Stimulated activated effector memory CD8-positive, alpha-beta T cell treated with anti-CD3 and anti-CD28 coated beads, Interleukin-12 subunit alpha, Interleukin-12 subunit beta, amount 100 ng/mL, for 72 hours (primary cell): ENCODE measurements at places on chromosomes 2 and 18.

GRCh38 chr2:14239605-14240004 lies 392.9 kb upstream of the LRATD1 start:
- no peak for DNase-seq

GRCh38 chr2:134372611-134373131 lies 118.8 kb downstream of the MGAT5 start:
- no peak for DNase-seq

DNA sequence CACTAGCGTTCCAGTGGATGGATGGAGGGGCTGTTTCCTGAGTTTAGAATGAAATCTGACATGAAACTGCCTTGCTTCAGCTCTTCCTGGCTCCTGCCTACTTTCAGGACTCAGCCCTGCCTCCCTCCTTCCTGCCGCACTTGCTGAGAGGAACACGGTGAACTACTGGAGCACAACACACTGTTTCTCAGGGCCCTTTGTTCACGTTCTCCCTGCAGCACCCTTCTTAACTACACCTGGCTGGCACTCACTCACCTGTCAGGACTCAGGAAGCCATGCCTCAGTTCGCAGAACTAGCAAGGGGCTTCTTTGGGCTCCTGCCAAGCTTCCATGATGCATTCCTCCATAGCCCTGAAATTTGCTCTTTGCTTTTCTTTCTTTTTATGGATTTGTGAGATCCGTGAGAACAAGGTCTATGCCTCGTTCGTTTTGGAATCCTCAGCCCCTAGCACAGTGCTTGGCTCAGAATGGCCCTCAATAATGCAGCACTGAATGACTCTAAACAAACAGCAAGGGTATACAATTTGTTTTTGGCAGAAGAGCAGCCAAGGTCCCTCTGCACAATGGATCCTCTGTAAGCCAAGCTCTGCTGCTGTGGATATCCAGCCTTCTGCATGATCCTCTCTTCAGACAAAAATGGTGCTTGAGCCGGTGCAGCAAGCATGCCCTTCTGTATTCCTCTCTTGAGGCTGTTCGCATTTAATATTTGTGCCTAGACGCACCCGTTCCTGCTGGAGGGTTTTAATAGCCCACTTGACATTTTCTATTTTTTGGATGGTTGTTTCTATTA lies 357.0 kb downstream of the TSN start:
- DNase-seq = no peak

DNA sequence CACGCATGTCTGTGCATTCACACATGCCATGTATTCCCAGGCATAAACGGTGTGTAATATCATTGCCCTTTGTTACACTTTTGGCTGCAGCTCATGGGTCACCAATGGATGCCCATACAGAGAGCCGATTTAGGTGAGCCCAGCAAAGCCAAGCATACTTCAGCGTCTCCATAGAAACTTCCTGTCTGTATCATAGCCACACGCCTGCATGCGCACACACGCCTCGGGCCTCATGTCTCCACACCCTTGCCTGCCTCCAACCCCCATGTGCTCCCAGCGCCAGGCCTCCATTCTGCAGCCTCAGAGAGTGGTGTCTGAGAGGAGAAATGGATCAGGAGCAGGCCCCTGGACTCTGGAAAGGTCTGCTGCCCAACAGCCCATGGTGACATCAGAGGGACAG lies 33.5 kb upstream of the SELENOI start:
- DNase-seq = no peak

DNA sequence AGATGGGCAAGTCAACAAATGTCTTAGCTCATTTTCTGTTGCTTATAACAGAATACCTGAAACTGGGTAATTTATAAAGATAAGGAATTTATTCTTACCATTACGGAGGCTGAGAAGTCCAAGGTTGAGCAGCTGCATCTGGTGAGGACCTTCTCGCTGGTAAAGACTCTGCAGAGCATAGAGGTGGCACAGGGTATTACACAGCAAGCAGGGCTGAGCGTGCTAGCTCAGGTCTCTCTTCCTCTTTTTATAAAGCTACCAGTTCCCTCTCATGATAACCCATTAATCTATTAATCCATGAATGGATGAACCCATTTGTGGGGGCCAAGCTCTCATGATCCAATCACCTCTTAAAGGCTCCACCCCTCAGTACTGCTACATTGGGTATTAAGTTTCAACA lies 109.1 kb downstream of the CDK15 start:
- no peak for DNase-seq

- DNase-seq = no peak
These were observed 785.5 kb upstream of the HS6ST1 start for GRCh38 chr2:129103936-129104878.

GRCh38 chr2:100453853-100454252 lies 16.4 kb upstream of the NMS start:
- DNase-seq = no peak

GRCh38 chr2:72889991-72890390 lies 2.8 kb downstream of the SPR start:
- no peak for DNase-seq

GRCh38 chr18:3305354-3305762 lies 43.4 kb downstream of the MYL12B start:
- DNase-seq = peak; percentile 73

- DNase-seq = peak; percentile 9
These were observed 6.8 kb downstream of the SCTR start for GRCh38 chr2:119517433-119517832.

- DNase-seq = no peak
These were observed 101.9 kb downstream of the NFATC1 start for GRCh38 chr18:79497638-79498081.

DNA sequence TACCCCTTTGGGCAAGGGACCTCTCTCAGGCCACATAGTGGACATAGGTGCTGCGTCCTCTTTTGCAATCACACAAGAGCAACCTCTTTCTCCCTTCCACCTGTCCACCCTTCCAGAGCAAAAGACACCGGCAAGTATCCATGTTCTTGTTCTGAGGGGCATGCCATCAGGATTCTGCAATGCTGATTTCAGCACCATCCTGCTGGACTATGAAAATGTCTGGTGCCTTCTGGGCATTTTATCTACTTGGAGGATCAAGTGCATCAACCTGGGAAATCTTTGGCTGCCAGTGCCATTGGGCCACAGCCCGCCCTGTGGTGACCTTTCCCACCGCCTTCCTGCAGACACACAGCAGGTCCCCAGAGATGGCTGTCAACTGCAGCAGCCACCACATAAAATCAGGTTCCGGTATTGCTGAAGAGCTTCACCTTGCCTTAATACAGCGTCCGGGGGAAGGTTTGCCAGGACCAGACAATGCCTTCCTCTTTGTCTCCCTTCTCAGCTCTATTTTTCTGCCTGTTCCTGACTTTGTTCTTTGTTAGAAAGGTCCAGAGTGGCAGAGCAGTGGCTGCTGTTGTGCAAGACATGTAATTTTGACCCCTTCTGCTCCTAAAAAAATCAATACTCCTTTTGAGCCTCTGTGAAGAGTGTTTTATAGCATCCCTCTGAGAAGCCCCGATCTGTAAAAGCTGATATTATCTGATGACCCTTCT lies 18.5 kb upstream of the BOD1L2 start:
- DNase-seq = no peak

GRCh38 chr2:235286622-235287374 lies 207.0 kb upstream of the AGAP1 start:
- no peak for DNase-seq

GRCh38 chr18:39799006-39799405 lies 2156.0 kb upstream of the PIK3C3 start:
- DNase-seq = no peak

- DNase-seq = no peak
These were observed 234.0 kb downstream of the ZNF407 start for GRCh38 chr18:74831571-74832250.

- no peak for DNase-seq
These were observed 34.5 kb downstream of the PSMG2 start for GRCh38 chr18:12737243-12737902.

- no peak for DNase-seq
These were observed 44.1 kb upstream of the NDUFV2 start for GRCh38 chr18:9058406-9058805.

GRCh38 chr2:85449214-85449588 lies 30.7 kb downstream of the SH2D6 start:
- no peak for DNase-seq

GRCh38 chr2:237714690-237715458 lies 83.7 kb upstream of the RBM44 start:
- no peak for DNase-seq

- no peak for DNase-seq
These were observed 8.4 kb upstream of the CD226 start for GRCh38 chr18:69956057-69956456.
